Thoracic aorta (tissue), 2 donors: ENCODE measurements at places on chromosomes 5 and 9. TPM values are rescaled to one million over a fixed set of nuclear protein-coding genes. Genes with fewer than 3 reads are reported as not detected.

Gene SPEF2
- total RNA-seq, result 1.9 TPM

- no peak within 1 kb of the TSS for H3K27ac ChIP-seq
- no peak for DNase-seq
- no peaks in the 10 kb centered on the region for H3K4me1 ChIP-seq
- no peaks in the 10 kb centered on the region for H3K27me3 ChIP-seq
- no peaks in the 10 kb centered on the region for H3K36me3 ChIP-seq
Measured at GRCh38 chr5:62578540-62578939, at the start of gene LRRC70. TSS of gene LRRC70 (plus strand) at chr5:62578819. CDS start at chr5:62579439, 620 bp downstream.

DNA sequence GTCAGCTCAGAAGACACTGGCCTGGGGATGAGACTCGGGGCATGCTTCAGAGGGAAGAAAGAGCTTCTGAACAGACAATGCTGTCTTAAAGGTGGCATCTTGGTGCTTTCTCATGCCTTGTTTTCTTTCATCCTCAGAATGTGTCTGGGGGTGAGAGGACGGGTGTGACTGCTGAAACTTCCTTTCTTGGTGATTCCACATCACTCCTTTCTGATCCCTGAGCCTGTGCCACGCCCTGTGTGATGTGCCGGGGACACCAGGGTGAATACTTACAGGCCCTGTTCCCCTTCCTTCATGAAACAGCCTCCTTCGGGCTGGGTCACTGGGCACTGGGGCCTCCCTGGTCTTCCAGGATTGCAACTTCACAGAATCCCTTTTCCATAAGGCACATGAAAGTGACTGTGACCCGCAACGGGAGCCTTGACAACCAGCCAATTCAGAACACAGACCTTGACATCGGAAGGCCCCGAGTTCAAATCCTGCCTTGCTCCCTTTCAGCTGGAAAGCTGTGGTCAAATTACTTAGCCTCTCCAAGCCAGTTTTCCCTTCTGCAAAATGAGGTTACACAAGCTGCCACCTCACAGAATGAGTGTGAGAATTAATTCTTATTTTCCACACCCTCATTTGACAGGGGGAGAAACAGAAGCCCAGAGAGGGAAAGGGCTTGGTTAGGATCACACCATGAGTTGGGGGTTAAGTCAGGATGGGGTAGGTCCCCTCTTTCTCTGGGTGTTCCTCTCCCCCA, 44.1 kb upstream of the IL17B start:
- H3K36me3 ChIP-seq, result peaks cover 98% of the 10 kb centered on the region
- peak overlapping the region; percentile 97 for H3K27ac ChIP-seq
- H3K4me1 ChIP-seq, result peaks cover 28% of the 10 kb centered on the region
- H3K27me3 ChIP-seq, result no peaks in the 10 kb centered on the region
- no peak overlapping the region for H3K4me3 ChIP-seq

GRCh38 chr5:122406181-122406580, 94.1 kb downstream of the SNCAIP start:
- H3K4me1 ChIP-seq, result no peaks in the 10 kb centered on the region
- no peak for DNase-seq
- H3K27ac ChIP-seq, result no peak overlapping the region
- no peaks in the 10 kb centered on the region for H3K27me3 ChIP-seq
- no peak overlapping the region for H3K4me3 ChIP-seq
- H3K36me3 ChIP-seq, result no peaks in the 10 kb centered on the region

DNA sequence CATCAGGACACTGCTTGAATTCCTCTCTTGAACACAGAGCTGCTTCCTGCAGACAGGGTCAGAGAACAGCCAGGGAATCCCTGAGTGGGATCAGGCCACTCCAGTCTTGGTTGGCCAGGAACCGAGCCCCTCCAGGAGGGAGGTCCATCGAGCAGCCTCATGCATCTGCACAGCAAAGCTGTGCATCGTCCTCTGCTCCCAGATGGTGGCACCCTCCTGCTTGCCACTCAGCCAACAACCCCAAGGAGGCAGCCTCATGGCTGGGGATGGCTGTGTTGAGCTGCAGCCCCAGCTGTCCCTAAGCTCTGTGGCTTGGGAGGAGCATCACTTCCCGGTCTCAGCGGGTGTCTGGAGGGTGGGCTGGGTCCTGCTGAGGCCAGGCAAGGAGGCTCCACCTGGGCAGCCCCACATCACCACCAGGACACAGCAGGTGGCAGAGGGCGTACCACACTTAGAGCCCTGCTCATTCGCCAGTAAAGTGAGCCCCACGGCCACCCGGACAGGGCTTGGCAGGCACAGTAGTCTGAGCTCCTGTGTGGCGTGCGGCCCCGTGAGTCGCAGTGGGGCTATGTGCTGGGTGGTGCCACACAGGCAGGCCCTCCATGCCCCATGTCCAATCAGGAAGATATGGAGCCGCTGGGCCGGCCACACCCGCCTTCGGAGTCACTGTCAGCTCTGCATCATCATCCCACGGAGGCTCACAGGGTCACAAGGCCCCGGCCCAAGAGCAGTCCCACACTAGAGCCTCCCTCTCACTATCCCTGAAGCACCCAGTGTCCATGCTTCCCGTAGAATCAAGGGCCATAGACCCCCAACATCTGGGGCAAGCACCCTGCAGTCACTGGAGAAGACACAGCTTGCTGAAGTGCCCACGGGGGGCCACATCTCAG, 11.9 kb downstream of the LPCAT1 start:
- H3K36me3 ChIP-seq, result peaks cover 11% of the 10 kb centered on the region
- no peak overlapping the region for H3K4me3 ChIP-seq
- DNase-seq, result peak; percentile 1
- H3K27ac ChIP-seq, result no peak overlapping the region

DNA sequence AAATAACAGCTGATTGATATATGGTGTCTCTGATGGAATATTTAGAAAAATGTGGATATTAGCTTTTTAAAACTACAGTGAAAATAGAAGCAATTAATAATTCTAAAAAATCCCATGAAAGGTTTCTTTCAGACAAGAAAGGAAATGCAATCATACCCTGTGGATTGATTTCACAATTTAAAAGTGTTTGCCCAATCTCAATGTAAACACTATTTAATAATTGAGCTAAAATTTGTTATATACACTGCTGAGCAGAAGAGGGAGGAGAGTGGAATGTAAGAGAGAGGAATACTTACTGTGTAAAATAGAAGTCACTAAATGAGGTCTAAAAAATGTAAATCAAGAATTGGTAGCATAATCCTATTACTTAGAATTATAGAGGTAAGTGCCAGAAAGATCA, 76.9 kb downstream of the FEM1C start:
- no peaks in the 10 kb centered on the region for H3K4me1 ChIP-seq
- H3K27me3 ChIP-seq, result no peaks in the 10 kb centered on the region
- no peak for DNase-seq
- no peak overlapping the region for H3K4me3 ChIP-seq
- H3K36me3 ChIP-seq, result no peaks in the 10 kb centered on the region
- H3K27ac ChIP-seq, result no peak overlapping the region

Gene TRUB2
- total RNA-seq, result 7.4 TPM

GRCh38 chr5:172410662-172411483, 43.5 kb downstream of the SH3PXD2B start:
- no peak overlapping the region for H3K27ac ChIP-seq
- H3K36me3 ChIP-seq, result no peaks in the 10 kb centered on the region
- peaks cover 63% of the 10 kb centered on the region for H3K4me1 ChIP-seq
- H3K27me3 ChIP-seq, result no peaks in the 10 kb centered on the region
- DNase-seq, result no peak

DNA sequence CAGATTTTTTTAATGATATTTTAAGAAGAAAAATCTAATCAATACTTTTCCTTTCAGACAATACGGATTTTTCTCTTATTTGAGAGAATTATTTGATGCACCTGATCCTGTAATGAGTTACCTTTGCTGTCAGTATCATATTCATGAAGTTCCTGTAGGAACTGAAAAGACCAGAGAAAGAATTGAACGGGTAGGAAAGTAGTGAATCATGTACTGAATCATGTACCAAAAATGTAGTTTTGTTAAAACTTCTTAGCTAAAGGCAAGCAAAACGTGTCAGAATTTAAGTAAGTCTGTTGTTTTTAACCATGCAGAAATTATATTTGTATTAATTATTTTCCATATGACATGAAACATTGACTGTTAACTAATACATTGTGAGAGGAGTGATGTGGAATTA, 56.6 kb downstream of the SMC5 start:
- no peak for DNase-seq
- H3K27me3 ChIP-seq, result no peaks in the 10 kb centered on the region

Gene PAEP
- not detected for total RNA-seq

- H3K36me3 ChIP-seq, result no peaks in the 10 kb centered on the region
- H3K27ac ChIP-seq, result no peak overlapping the region
- no peak for DNase-seq
- H3K27me3 ChIP-seq, result no peaks in the 10 kb centered on the region
- H3K4me3 ChIP-seq, result no peak overlapping the region
Measured at GRCh38 chr5:92640340-92640739, 940.7 kb downstream of the NR2F1-AS1 start.
